ENCODE measurements at places on chromosomes 1 and 21.

- no peak for DNase-seq
Observed at GRCh38 chr1:30848130-30848529, 60.4 kb downstream of the SDC3 start.

GRCh38 chr1:9281908-9282695 is 10.6 kb upstream of the SPSB1 start:
- no peak for DNase-seq

- no peak for DNase-seq
Observed at GRCh38 chr1:228045871-228046270, 36.6 kb upstream of the ARF1 start.

DNA sequence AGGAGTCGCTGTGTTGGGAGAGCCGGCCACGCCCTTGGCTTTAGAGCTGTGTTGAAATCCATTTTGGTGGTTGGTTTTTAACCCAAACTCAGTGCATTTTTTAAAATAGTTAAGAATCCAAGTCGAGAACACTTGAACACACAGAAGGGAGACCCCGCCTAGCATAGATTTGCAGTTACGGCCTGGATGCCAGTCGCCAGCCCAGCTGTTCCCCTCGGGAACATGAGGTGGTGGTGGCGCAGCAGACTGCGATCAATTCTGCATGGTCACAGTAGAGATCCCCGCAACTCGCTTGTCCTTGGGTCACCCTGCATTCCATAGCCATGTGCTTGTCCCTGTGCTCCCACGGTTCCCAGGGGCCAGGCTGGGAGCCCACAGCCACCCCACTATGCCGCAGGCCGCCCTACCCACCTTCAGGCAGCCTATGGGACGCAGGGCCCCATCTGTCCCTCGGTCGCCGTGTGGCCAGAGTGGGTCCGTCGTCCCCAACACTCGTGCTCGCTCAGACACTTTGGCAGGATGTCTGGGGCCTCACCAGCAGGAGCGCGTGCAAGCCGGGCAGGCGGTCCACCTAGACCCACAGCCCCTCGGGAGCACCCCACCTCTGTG is 4.7 kb downstream of the C1orf35 start:
- DNase-seq = no peak

DNA sequence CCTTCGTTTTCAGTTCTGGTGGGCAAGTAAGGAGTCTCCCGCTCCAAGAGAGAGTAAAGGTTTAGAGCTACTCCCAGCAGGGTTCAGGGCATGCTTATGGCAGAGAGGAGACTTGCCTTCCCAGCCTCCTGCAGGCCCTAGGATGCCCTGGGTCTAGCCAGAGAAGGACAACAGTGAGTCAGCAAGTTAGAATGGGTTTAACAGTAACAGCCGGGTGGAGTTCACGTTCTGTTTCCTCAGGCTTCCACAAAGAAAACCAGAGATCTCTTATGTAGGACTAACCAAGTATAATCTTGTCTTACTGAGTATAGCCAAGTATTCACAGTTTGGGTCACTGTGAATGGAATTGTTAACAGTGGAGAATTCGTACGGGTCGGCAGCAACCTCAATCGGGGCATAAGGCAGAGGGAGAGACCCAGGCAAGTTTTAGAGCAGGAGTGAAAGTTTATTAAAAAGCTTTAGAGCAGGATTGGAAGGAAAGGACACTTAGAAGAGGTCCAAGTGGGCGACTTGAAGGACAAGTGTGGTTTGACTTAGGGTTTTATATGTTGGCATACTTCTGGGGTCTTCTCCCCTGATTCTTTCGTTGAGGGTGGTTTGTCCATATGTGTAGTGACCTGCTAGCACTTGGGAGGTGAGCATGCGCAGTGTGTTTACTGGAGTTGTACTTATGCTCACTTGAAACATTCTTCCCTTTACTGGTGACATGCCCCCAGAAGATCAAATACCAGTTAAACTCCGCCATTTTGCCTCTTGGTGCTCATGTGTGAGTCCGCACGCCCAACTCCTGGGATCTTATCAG is 4.5 kb downstream of the OVAAL start:
- peak; percentile 83 for DNase-seq

- DNase-seq = peak; percentile 89
Observed at GRCh38 chr1:212498283-212499040, 65.7 kb downstream of the NENF start.

GRCh38 chr1:54936791-54937190 is 43.6 kb upstream of the TMEM61 start:
- no peak for DNase-seq

GRCh38 chr1:114723915-114724314 is 7.3 kb upstream of the NRAS start:
- no peak for DNase-seq

GRCh38 chr1:50415235-50416149 is 7.8 kb downstream of the DMRTA2 start:
- DNase-seq = no peak

- no peak for DNase-seq
Observed at GRCh38 chr1:173503391-173503790, 26.3 kb downstream of the PRDX6 start.

DNA sequence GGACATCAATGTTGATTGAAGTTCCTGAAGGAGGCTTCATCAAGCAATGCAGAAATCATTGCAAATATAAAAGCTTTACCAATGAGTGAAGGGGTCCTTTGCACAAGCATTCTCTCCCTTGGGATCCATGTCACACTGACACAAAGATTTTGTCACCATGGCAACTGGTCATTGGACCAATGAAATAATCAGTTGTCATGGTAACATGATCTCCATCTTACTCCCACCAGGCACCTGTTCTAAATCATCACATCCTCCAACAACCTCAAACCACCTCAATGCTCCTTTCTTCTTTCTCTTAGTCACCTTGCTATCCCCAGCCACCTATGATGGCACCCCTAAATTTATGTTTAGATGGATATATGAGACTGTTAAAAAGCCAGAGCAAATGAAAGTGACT is 13.5 kb upstream of the FOXJ3 start:
- DNase-seq = no peak

- peak; percentile 22 for DNase-seq
Observed at GRCh38 chr1:235199441-235199840, 38.4 kb upstream of the RBM34 start.

DNA sequence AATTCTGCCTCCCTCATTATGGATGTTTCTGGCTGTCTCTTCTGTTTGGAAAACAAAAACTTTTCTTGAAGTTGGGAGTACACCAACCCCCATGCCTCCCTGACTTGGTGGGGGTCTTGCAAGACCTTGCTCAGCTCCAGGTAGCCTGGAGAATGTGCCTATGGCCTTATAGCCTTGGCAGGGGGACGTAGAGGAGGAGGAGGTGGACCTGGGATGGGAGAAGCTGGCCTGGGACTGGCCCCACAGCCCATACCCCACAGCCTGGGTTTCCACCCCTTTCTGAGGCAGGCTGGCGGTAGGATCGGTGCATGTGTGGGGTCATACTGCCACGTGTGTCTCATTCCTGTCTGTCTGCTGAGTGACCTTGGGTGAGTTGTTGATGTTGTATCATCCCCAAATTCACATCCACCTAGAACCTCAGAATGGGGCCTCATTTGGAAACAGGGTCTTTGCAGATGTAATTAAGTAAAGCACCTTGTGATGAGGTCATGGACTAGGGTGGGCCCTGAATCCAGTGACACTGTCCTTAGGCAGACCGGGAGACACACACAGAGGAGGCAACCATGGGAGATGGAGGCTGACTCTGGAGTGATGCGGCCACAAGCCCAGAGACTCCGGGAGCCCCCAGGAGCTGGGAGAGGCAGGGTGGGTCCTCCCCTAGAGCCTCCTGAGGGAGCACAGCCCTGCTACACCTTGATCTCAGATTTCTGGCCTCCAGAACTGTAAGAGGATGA is 18.5 kb downstream of the OBSCN start:
- DNase-seq = no peak

GRCh38 chr1:112268408-112268807 is 127.6 kb upstream of the CTTNBP2NL start:
- no peak for DNase-seq

GRCh38 chr1:148379697-148380096 is 103.4 kb downstream of the PPIAL4G start:
- no peak for DNase-seq

GRCh38 chr1:147807405-147807804 is 47.0 kb upstream of the GJA5 start:
- DNase-seq = no peak

DNA sequence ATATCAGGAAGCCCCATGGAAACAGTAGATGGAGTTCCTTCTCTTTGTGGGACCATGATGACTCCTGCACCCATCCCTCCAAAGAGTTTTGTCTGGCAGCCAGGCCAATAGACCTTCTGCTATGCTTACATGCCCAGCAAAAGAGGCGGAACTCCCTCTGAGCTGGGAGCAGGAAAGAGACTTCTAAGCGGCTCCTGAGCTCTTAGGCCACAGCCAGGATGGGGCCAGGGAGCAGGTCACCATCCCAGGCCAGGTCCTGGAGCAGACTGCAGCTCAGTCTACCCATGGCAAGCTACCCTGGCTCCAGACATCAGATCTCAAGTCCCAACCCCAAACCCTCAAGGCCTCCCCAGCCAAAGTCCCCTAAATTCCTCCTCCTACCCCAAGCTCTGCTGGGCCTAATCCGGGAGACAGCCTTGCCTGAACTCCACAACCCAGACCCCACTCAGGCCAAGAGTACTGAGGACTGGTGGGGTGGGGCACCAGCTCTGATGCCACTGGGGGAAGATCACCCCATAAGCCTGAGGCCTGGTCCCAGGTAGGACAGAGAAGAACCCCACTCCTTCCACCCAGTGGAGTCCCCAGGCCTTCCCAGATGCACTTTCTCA is 387.9 kb downstream of the MATN1 start:
- no peak for DNase-seq

GRCh38 chr1:2042830-2043773 is 7.1 kb upstream of the PRKCZ start:
- DNase-seq = no peak

DNA sequence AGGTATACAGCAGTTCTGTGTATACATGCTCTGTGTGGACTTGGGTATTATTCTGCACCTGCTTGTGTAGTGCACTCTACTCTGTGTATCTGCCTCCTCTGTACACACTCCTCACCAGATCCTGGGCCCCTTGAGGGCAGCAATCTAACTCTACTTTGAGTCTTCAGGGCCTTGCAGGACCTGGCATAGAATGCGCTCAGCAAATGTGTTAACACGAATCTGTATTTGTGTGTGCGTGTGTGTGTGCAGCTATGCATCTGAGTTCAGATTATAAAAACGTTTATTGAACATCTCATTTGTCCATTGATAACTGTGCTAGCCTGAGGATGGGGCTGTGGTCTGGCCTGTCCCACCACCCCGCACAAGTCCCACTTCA is 3.9 kb upstream of the MEF2D start:
- no peak for DNase-seq

DNA sequence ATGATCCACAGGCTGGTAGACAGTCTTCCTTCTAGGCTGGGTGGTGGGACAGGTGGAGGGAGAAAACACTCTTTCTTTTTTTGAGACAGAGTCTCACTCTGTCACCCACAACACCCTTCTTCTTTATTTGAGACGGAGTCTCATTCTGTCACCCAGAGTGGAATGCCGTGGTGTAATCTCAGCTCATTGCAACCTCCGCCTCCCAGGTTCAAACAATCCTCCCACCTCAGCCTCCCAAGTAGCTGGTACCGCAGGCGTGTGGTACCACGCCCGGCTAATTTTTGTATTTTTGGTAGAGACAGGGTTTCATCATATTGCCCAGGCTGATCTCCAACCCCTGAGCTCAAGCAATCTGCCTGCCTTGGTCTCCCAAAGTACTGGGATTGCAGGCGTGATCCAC is 2.9 kb downstream of the GPR37L1 start:
- DNase-seq = no peak

- DNase-seq = peak; percentile 25
Observed at GRCh38 chr1:66211521-66211920, 322.4 kb upstream of the SGIP1 start.

- DNase-seq = no peak
Observed at GRCh38 chr1:159493354-159493753, 42.5 kb downstream of the OR10J5 start.

GRCh38 chr21:41750532-41751151 is 16.2 kb downstream of the RIPK4 start:
- peak; percentile 88 for DNase-seq

- no peak for DNase-seq
Observed at GRCh38 chr1:235486321-235486720, 17.9 kb downstream of the B3GALNT2 start.

GRCh38 chr1:31633117-31633516 is 11.6 kb downstream of the PEF1 start:
- no peak for DNase-seq

- DNase-seq = no peak
Observed at GRCh38 chr1:164511001-164511705, 47.8 kb upstream of the PBX1 start.

DNA sequence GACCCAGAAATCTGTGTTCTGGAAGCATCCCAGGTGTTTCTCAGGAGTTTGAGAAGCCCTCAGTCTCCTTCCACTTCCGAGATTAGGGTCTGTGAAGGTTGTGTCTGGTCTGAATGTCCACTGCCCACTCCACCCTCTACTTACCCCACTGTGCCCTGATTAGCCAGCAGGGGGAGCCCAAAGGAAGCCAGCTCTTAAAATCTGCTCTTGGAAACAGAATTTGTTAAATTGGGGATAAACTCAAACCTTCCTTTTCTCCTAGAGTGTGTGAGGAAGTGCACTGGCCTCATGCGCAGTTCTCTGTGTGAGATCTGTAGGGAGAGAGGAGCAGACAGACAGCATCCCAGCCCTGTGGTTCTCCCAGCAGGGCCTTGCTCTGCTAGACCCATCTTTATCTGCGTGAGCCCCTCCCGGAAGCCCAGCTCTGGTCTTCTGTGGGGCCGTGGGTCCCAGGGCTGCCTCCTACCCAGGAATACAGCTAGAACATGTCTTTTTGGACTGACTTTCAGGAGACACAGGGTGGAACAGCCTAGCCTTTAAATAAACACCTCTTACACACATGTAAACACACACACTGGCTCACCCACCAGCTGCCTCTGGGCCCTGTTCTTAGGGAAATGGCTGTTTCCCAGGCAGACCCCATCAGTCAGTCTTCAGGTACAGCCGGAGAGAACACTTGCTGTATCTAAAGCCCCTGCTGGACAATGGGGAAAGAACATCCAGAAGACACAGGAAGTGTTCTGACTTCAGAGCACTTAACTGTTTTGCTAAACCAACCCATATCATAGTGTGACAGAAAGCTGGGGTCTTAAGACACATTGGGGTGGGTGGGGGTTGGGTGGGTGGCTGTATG is 52.2 kb downstream of the SMYD2 start:
- DNase-seq = peak; percentile 48

DNA sequence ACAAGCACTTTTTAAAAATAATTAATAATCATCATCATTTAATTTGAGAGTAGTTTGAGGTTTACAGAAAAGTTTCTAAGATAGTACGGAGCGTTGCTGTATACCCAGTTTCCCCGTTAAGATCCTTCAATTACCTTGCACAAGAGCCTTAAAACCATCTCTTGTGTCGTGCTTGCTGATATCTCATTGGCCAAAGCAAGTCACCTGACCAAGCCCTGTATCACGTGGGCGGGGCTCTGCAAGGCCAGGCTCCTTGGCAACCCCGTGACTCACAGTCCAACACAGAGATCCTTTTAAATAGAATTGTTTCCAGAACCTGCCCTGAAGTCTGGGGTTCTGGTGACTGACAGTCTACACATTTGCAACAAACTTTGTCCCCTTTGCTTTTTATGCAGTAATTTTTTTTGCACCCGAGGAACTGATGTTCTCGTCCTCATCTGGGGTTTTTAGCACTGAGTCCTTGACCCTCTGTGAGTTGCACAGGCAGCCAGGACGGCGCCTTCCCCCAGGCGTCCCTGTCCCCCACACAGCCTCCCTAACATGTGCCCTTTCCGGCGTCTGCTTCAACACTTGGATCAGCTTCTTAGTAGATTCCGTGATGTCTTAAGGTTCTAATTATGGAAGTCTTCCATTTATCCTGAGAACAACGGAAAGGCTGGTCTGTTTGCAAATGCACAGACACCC is 183.3 kb upstream of the TMEM51 start:
- peak; percentile 93 for DNase-seq

GRCh38 chr1:66335125-66335524 is 198.8 kb upstream of the SGIP1 start:
- DNase-seq = no peak
